ENCODE measurements at places on chromosomes 1 and 21.

DNA sequence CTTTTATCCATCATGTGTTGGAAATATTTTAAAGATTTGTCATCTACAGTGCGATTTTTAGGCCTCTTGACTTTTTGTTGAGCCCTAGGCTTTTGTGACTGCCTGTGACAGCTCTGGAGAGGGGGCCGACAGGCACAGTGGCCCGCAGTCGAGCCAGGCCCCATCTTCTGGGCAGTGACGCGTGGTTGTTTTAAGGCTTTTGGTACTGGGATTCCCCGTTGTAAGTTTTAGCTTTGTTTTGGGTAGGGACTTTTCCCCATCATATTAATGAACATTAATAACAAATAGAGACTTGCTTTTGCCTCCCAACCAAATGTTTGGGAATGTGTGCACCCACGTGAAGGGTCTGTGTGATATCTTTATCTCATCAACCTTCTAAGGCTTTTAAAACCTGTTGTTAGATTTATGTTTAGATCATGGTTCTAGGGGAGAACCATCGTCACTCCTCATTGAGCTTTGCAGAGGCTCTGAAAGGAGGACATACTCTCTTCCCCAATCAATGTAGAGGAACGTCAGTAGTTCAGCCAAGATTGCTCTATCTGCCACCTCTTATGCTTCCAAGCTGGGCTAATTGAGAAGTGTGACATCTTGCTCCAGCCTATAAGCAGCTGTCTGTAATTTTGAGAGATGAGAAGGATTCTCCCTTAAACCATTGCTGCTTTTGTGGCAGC is 34.6 kb downstream of the MAPKAPK2 start:
- peak; percentile 80 for ATAC-seq

GRCh38 chr1:207007352-207008033 is 25.1 kb downstream of the C1orf116 start:
- no peak for ATAC-seq

- ATAC-seq, result no peak
Observed at GRCh38 chr1:15014516-15014915, 139.0 kb upstream of the TMEM51 start.

GRCh38 chr1:229225331-229225782 is 45.6 kb upstream of the RAB4A start:
- no peak for ATAC-seq

GRCh38 chr1:47211796-47212269 is 20.2 kb downstream of the TAL1 start:
- peak; percentile 3 for ATAC-seq

DNA sequence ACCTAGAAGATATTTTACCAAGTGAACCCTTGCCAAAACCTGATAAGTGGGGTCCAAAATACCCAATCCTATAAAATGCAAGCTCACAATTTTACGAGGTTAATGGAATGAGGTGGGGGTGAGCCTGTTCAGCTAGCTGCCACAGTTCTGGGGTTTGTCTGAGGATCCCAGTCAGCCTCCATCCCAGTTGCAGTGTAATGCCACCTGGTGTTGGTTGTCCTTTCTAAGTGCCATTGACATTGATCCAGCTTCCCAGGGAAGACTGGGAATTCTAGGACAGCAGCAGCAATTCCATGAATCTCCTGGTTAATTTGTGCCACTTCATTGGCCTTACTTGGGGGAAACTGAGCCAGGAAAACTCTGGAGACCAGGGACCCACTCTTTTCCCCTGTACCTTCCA is 298.3 kb downstream of the RWDD3 start:
- ATAC-seq, result no peak

GRCh38 chr1:147904726-147905125 is 2.1 kb downstream of the GJA8 start:
- ATAC-seq, result no peak

DNA sequence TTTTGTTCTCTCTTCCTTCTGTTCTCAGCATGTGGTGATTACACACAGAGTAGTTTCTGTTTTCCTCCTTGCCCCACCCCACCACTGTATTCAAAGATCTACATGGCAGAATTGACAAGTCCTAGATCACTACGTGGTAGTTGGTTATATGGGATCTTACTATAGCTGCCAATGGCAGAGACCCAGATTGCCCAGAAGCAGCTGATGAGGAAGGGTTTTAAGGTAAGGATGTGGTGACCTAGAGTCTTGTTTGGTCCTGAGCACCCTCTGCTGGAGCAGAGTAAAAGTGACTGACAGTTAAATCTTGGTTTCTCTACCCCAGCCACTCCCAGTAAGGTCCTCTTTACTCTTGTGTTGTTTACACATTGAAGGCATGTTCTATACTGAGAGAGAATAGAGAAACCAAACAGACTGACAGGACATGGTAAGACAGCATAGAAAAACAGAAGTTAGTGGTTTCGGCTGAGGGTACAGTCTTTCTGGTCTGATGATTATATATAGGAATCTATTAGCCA is 22.8 kb upstream of the STRIP1 start:
- ATAC-seq, result peak; percentile 99

DNA sequence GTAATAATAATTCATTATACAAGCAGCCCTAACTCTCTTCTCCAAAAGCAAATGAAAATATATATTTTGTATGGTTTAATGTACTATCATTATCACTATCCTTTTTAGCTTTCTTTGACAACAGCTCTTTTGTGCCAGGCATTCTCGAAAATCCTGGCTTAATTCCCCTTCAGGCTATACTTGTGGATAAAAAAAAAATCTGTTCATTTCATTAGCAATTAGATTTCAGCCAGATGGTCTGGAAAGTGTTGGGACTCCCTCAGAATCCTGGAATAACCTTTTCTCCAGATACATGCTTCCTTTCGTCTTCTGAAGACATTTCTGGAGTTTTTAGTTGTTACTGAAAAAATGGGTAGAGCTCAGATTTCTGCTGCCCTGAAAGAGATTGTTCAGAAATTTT is 83.4 kb upstream of the PLPPR4 start:
- ATAC-seq, result no peak

DNA sequence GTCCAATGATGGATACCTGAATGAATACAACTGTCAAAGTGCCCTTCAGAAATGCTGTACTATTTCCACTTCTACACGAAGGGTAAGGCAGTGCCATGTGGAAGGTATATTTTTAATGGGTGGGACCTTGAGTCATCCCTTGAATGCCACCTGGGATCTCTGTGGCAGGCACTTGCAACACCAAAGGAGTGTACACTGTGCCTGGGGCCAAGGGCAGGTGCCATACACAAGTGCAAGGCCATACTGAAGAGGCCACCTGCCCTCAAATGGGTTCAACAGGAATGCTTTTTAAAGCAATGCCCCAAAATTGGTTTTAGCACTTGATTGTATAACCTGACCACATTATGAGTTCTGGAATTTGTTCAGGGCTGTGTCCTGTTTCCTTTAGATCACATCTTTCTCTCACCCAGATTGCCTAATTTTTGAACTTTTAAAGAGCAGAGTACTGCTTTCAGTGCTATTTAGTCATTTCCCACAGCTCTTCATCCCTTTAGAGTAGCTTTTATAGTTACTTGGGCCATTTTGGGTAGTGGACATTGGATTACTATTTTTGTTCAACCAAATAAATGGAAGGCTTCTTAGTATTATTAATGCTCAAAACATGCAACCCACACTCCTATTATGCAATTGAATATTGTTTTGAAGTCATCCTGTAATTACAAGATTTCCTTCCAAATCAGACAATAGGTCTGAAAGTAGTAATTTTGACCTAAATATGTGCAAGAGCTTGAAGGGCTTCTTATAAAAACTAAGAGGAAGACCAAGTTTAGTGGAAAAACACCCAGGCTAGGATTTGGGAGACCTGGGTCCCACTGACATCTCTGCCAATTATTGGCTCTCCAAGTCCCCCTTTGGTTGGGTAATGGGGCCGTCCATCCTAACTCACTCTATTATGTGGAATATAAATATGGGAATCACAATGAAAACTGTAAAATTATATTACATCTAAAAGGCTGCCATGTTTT is 57.2 kb downstream of the LEPR start:
- no peak for ATAC-seq

DNA sequence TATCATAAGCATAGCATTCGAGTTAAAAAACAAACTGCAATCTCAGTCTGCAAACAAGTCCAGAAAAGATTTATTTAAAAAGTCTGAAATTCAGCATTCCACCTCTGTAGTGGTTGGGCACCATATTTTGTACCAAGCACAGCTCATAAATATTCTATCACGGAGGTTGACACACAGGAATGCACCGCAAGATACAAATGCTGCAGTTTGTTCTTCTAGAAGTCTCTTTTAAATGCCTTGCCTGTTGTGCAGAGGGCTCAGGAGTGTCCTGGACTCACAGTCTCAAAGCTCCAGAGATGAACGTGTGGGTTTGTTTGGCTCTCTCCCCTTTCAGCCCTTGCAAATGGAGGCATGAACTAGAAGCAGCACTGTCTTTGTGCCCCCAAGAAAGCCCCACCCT is 212.4 kb upstream of the USP24 start:
- ATAC-seq, result no peak

- ATAC-seq, result no peak
Observed at GRCh38 chr1:10980094-10980577, 32.3 kb upstream of the TARDBP start.

DNA sequence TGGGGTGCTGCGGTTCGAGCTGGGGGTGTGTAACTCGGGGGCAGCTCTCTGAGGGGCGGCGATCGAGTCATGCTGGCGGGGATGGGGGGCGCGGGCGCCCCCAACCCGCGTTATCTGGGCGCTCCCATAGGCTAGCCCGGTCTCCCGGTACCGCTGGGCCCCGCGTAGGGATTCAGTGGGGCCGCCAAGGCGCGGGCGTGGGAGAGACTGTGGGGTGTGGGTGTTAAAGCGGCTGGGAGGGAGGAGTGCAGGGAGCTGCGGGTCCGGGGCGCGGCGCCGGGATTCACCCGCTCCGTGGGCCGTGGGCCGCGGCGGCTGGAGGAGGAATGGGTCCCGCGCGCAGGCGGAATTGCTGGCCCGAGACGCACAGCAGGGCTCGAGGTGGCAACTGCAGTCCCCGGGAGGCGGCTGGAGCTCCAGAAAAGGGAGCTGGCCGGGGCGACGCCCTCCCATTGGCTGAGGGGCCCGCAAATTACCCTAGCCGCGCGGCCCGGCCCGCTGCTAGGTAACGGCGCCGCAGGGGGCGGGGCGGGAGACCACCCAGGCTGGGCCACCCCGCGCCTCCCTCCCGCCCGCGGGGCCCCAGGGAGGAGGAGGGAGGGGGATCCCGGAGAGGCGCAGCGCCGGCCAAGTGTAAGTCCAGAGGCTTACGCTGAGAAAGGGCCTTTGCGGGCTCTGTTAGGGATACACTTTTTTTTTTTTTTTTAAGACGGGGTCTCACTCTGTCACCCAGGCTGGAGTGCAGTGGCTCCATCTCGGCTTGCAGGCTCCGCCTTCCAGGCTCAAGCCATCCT is at the start of gene PTCH2:
Gene PTCH2, minus strand, starts transcription at position 392 of the 794 bp plus-strand sequence. Its CDS starts 321 bp downstream, at position 71.
- peak; percentile 64 for ATAC-seq

DNA sequence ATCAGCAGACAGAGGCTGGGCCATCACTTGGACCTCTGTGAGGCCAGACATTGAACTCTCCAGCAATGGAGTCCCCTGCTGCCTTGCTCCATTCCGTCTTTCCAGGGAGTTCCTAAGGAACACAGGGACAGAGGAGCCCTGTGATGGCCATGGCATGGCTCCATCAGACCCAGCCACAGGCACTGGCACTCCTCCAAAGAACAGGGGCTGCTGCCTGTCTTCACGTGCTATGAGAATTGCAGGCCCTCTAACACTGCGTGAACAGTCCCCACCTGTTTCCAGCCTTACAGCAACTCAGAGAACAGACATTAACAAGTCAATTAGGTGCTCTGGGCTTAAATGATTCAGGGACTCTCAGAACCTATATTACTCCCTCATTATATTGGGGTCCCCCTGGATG is 140.8 kb downstream of the ASTN1 start:
- ATAC-seq, result no peak

- no peak for ATAC-seq
Observed at GRCh38 chr1:59368008-59368670, 71.2 kb downstream of the FGGY start.

DNA sequence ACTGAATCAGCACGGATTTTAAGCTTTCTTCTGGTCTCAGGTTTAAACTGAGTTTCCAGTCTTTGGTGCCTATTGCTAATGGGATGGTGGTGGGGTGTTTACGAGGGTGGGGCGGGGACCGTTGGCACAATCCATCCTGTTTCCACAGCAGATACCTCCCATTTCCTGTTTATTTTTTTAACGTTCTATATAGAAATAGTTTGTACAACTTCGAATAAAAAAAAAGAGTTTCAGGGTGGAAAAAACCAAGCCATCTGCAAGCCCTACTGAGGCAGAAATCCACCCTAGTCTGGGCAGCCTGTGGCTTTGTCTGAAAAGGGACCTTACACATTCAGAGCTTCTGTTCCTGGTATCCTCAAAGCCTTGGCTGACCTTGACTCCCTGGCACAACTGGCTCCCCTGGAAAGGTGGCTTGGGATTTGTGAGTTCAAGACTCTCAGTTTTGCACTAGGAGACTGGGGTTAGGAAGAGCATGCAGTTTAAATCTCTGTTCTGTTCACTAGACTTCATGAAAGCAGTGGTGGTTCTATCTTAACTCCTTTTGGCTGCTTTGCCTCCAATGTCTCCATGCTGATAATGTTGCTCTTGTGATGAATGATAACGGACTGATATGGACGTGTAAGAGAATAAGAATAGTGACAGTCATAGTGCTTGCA is 46.7 kb downstream of the VANGL2 start:
- no peak for ATAC-seq
